Stimulated activated CD4-positive, alpha-beta T cell treated with anti-CD3 and anti-CD28 coated beads, TNF-alpha, amount 100 ng/mL, for 24 hours (primary cell): ENCODE measurements at places on chromosomes 13 and 19.

DNA sequence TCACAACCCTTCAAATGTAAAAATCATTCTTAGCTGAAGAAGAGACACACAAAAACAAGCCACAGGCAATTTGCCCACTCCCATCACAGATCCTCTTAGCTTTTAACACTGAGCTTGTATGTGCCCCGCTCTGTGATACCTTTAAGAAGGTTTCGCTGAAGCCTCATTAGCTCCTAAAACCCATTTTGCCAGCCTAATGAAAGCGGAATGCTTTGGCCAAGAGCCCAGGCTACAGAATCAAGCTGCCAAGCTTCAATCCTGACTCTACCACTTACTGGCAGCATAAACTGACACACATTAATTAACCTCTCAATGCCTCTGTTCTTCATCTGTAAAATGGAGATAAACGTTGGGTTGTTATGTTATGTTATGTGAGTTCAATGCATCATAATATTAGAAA is 10.5 kb downstream of the ZNF112 start:
- no peak for DNase-seq

- DNase-seq = no peak
Measured at GRCh38 chr19:36686365-36687213, 823 bp upstream of the ZNF567 start.

- no peak for DNase-seq
Measured at GRCh38 chr13:92984151-92984550, 242.5 kb upstream of the GPC6 start.

DNA sequence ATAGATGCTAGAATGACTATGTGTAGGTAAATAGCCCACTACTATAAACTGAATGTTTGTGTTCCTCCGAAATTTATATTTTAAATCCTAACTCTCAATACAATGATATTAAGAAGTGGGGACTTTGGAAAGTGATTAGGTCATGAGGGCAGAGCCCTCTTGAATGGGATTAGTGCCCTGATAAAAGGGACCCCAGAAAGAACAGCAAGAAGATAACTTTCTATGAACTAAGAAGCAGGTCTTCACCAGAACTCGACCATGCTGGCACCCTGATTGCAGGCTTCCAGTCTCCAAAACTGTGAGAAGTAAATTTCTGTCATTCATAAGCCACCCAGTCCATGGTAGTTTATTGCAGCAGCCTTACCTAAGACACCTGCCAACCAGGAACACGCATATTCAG is 33.9 kb downstream of the OXGR1 start:
- DNase-seq = no peak

DNA sequence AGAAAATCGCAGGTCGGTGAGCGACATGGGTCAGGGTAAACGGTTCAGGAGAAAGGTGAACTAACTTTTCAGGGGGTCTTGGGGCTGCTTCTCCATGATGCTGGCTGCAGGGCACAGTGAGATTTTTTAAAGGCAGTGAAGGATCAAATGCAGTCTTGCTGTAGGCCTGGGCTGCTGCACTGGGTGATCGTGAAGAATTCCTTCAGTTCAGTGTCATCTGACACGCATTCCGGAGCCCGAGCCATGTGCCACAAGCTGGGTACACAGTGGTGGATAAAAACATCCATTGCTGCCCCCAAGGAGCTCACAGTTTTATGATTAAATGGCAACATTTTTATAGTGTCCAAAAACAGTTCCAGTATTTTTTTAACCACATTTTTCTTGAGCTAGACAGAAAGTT is 56.3 kb upstream of the GPR12 start:
- no peak for DNase-seq
